ENCODE measurements at places on chromosomes 5 and 9.

- no peak for DNase-seq
These were observed 6.1 kb downstream of the SETX start for GRCh38 chr9:132348676-132349075.

DNA sequence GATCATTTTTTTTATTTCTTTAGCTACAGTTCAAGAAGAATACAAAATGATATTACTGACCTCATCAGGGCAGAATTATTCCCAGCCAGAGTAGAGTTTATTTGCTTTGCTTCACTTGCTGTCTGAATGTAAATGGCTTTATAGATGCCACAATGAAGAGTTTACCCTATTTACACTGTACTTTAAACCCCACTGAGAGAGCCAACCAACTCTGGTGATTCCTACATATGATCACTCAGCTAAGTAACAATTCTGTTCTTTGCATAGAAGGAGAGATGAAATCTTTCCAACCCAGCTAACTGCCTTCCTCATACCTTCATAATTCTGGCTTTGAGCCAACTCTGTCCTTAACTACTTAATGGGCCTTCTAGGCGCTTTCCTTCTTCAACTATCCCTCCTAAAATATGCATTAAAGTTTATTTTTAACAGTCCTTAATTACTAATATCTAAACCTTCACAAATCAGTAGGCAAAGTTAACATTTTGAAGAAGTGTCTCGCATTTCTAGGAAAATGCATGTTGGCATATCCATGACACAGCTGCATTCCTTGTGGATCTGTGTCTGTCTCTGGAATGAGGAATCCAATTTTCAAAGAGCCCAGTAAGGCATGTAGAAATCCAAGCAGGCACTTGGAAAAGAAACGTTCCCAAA is 284.8 kb upstream of the GRAMD2B start:
- no peak for DNase-seq

GRCh38 chr5:78768781-78769380 is 120.3 kb upstream of the LHFPL2 start:
- DNase-seq = no peak

DNA sequence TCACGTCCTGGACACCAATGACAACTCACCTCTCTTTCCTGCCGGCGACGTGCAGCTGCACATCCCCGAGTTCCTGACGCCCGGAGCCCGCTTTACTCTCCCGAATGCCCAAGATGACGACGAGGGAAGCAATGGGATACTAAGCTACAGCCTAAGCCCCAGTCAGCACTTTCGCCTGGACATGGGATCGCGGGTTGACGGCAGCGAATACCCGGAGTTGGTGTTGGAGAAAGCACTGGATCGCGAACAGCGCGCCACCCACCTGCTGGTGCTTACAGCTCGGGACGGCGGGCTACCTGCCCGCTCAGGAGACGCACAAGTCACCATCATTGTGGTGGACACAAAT is 1.1 kb downstream of the PCDHAC1 start:
- no peak for DNase-seq

GRCh38 chr9:18002718-18003438 is 424.0 kb downstream of the SH3GL2 start:
- no peak for DNase-seq

- no peak for DNase-seq
These were observed 103.4 kb upstream of the RAI14 start for GRCh38 chr5:34552686-34553085.

- DNase-seq = no peak
These were observed 34.3 kb downstream of the ACTBL2 start for GRCh38 chr5:57448287-57448686.

DNA sequence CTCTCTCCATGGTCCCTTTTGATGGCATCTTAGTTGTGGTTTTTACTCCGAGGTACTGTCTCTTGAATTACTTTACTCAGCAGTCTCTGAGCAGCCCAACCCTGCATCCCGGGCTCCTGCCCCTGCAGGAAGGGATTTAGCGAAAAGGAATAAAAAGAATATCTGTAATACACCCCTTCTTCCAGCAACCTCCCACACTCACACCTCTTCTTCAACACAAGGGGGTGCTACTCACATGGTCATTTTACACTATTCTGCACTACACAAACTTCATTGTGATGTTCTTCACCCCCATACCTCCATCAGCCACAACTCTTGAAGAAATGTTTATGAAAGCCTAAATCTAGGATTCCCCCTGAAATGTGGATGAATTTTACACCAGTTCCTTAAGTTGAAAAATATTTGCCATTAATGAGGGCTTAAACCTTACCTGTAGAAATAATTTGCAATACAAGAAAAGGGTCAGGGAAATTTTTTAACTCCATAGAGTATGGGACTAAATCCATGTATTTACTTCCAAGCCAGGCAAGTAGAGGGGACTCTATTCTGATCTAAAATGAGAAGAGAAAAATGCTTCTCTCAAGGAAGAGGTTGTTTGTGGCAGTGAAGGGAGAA is 26.0 kb downstream of the TPD52L3 start:
- DNase-seq = no peak

DNA sequence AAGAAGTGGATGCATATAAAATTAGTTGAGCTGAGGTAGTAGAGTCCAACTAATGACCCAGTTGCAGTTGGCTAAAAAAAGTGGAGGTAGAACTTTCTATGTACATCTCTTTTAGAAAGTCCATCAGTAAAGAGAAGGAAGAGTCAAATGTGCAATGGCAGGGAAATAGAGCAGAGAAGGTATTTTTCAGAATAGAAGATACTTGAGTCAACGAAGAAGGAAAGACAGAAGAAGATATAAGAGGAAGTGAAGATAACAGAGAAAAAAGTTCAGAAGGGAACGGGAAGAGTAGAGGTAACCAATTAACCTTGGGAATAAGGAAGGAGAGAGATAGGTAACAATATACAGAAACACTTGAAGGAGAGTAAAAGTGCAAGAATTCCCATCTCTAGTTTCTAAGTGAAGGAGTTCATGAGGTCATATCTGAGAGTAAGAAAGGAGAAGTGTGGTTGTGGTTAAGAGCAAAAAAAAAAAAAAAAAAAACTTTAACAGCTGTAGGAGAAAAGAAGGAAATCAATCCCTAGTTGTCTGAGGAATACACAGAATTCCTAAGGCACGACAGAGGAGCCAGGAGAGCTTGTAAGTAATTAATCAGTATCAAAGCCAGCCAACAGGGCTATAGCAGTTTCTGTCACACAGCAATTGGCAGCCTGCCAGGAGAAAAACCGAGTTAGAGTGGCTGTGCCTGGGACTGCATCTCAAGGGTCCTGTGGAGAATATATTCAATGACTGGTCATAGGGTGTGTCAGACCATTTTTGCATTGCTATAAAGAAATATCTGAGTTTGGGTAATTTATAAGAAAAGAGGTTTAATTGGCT is 61.0 kb downstream of the ARL15 start:
- peak; percentile 3 for DNase-seq

DNA sequence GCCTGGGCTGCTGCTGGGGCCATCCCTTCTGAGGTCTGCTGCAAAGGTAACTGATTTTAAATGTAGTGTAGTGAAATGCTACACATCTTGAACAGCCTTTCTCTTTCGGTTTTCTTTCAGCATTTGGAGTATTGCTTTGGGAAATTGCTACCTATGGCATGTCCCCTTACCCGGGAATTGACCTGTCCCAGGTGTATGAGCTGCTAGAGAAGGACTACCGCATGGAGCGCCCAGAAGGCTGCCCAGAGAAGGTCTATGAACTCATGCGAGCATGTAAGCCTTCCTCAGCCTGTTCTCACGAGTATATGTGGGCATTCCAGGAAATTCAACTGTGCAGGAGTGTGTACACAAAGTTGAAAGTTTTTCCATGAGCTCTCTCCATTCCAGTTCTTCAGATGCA is 18.3 kb downstream of the QRFP start:
- DNase-seq = no peak

DNA sequence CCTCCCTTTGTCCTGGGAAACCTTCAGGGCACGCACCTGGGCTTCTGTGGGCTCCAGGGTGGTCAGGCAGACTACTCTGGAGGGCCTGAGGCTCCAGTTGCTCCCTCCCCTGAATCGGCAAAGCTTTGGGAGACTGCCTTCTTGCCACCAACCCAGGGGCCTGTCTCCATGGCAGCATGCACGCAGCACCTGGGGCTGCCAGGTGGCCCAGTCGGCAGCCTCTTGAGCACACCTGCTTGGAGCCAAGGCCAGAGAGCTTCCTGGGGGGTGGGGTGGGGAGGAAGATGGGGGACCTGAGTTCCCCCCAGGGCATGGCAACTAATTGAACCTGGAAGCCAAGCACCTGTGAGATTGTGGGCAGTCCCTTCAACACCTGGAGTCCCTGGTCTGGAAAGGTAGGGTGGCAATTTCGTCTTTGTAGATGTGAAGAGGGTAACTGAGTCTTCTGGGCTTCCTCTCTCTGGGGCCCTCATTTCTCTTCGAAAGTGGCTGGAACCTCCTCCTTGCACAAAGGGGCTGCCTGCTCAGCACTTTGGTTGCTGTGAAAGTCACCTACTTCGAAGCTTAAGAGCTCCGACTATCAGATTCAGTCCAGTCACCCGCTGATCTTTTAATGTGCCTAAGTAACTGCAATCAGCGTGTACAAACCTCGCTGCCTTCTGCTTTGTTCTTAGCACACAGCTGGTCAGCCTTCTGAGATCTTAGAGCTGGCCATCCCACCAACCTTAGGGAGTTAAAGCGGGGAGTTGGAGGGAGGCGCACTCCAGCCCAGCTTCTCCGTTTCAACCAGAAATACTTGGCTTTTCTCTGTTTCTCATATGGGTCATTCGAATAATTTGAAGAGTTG is 4.0 kb downstream of the RNF183 start:
- no peak for DNase-seq

DNA sequence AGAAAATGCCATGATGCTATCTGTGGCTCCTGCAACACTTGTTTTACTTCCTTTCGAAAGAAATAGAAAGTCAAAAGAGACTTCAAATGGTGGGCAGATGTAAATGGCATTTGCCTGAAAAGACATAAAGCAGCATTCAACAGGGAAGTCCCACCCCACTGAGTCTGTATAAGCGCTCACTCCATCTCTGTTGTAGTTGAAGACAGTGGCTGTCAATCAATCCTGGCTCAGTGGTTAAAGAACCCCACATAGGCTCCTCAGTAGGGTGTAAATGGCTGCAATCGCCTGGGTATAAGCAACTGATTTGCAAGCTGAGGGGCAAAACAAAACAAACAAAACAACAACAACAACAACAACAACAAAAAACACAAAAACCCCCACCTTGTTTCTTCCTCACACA is 158.7 kb downstream of the EFNA5 start:
- DNase-seq = no peak

DNA sequence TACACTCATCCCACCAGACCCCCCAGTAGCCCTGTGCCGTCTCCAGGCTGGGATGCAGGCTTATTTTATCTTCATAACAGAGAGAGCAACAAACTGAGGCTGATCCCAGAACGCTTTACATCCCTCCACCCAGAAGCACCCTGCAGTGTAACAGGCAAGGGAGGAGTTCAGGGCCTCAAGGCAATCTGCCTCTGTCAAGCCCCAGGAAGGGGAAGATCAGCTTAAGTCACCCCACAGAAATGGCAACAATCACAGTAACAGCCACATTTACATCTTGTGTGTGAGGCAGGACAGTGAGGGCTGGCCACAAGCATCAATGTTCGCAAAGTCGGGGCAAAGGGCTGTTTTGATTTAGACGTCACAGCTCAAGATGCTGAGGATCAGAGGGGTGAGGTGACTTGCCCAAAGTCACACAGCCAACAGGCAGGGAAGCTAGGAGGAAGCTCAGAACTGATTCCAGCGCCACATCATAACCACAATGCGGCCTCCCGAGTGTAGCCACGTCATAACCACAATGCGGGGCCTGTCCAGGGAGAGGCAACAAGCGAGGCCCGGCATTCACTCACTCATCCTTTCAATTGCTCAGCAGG is 14.4 kb downstream of the STK10 start:
- DNase-seq = peak; percentile 69

- DNase-seq = no peak
These were observed 113.9 kb downstream of the SUSD1 start for GRCh38 chr9:112061152-112061740.

- no peak for DNase-seq
These were observed 81.7 kb downstream of the HMHB1 start for GRCh38 chr5:143893638-143894037.

All from activated T-helper 9 cell treated with anti-CD3 and anti-CD28 coated beads, Interleukin-2, amount 50 U/mL, for 16 hours (primary cell).